ENCODE measurements at places on chromosomes 2 and 18.

DNA sequence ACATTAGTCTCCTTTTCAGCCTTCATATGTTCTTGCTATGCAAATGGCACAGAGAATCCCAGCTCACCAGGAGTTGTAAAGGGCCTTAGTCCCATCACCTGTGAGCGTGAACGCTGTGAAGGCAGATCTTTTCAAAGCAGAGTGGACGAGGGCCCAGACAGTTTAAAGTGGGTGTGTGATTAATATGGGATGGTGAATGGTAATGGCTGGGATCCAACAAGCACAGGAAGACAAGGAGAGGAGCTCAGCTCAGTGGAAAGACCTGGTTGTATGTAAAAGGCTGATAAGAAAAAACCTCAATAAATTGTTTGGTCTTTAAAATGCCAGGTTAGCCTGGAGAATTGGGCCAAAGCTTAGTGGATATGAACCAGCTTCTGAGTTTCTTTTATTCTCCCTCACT lies 326.2 kb downstream of the NYAP2 start:
- no peak for DNase-seq

DNA sequence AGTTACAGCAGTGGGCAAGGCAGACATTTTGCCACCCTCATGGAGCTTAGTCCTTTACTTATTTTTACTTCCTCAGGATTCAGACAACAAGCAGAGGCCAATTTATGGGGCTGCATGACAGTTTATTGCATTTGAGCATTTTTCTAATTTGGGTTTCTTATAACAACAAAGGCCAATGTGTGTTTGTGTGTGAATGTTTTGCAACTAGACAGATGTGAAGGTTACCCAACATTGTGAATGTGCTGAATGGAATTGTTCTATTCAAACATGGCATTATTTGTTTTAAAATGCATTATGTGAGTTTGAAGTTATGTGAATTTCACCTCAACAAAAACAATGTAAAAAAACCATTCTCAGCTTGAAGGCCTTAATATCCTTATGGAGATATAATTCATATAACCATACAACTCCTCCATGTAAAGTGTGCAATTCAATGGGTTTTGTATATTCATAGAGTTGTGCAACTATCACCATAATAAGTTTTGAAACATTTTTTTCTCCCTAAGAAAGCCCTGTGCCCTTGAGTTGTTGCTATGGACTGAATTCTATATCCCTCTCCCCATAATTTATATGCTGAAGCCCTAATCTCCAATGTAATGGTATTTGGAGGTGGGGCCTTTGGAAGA lies 57.3 kb downstream of the CCDC195 start:
- DNase-seq, result no peak

- DNase-seq, result no peak
Measured at GRCh38 chr18:61901323-61901986, 8.6 kb upstream of the RNF152 start.

- DNase-seq, result no peak
Measured at GRCh38 chr18:55585065-55585919, 2.7 kb downstream of the TCF4 start.

GRCh38 chr2:118794546-118794945 lies 52.9 kb downstream of the EN1 start:
- no peak for DNase-seq

All from stimulated activated CD4-positive, alpha-beta T cell treated with anti-CD3 and anti-CD28 coated beads, Interleukin-12 subunit alpha, Interleukin-12 subunit beta, amount 100 ng/mL, for 48 hours (primary cell).